Ascending aorta (tissue), 2 donors: ENCODE measurements at places on chromosomes 7 and 10. TPM values are rescaled to one million over a fixed set of nuclear protein-coding genes. Genes with fewer than 3 reads are reported as not detected.

Gene MBL2
- total RNA-seq = not detected

- no peaks in the 10 kb centered on the region for H3K4me1 ChIP-seq
- no peaks in the 10 kb centered on the region for H3K27me3 ChIP-seq
- no peak overlapping the region for H3K4me3 ChIP-seq
- no peak for DNase-seq
Measured at GRCh38 chr7:34752929-34753328, 94.9 kb downstream of the NPSR1 start.

DNA sequence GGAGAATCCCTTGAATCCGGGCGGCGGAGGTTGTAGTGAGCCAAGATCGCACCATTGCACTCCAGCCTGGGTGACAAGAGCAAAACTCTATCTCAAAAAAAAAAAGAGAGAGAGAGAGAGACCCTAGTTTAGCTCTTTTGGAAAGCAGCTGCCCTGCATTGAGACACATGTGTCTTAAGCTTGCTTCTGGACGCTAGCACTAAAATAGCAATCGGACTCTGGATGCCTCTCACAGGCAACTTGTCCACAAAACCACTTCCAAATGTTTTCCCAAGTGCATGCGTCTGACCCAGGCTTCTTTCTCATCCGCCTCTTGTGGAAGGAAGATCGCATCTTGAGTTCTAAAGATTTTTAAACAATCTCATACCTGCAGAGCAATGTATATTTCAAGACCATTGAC lies 182.7 kb downstream of the CUX1 start:
- H3K27me3 ChIP-seq = no peaks in the 10 kb centered on the region
- no peak overlapping the region for H3K4me3 ChIP-seq
- H3K4me1 ChIP-seq = peaks cover 8% of the 10 kb centered on the region
- H3K36me3 ChIP-seq = no peaks in the 10 kb centered on the region

- no peak overlapping the region for H3K27ac ChIP-seq
- no peaks in the 10 kb centered on the region for H3K36me3 ChIP-seq
- H3K4me3 ChIP-seq = no peak overlapping the region
Measured at GRCh38 chr7:99305473-99306260, 20.0 kb upstream of the ARPC1A start.

DNA sequence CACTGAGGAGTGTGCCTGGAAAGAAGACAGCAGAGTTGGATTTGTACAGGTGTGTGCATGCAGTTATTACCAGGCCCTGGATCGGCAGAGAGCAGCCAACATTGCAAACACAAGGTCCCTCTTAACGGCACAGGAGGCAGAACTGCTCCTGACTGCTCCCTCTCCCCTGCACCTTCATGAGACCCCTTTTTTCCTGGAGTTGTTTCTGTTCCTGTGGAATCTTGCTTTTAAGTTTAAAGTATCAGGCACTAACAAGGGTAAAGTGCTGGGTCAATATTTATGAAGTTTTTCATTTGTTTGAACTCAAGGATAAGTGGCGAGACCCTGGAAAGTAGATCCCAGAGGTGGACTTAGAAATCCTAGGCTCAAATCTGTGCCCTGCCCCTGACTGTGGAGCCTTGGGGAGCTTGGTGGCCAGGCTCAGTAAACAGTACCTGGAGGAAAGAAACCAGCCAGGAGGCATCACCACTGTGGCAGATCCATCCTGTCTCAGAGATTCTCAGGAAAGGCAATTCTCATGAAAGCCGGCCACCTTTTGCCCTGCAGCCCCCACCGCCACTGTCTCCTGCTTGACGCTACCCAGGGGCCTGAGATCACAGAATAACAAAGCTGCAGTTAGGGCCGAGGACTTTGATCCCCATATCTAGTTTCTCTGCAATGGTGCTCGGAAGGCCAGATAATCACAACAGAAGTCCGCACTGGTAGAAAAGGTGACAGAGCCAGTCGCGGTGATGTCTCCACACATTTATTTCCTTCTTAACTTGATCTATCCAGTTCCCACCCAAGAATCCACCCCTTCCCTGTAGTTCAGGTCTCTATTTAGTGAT lies 36.7 kb downstream of the DDC start:
- no peak for DNase-seq
- no peaks in the 10 kb centered on the region for H3K4me1 ChIP-seq
- no peaks in the 10 kb centered on the region for H3K27me3 ChIP-seq
- H3K4me3 ChIP-seq = no peak overlapping the region

DNA sequence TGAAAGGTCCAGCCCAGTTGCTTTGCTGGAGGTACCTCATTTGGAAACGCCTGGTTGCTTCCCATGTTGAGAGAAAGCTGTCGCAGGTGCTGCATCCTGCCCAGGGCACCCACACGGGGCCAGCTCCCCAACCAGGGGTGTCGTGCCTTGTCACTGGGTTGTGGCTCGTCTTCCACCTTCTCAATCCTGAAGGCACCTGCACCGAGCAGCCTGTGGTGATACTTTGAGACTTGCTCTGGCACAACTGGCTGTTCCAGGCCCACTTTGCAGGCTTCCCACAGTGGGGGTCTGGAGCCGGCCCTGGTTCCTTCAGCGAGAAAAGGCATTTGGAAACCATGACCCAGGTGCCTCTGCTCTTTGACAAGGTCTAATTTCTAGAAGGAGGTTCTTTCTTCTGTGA lies 197.3 kb upstream of the PPP2R2D start:
- no peaks in the 10 kb centered on the region for H3K27me3 ChIP-seq
- no peaks in the 10 kb centered on the region for H3K4me1 ChIP-seq
- H3K36me3 ChIP-seq = no peaks in the 10 kb centered on the region
- no peak overlapping the region for H3K27ac ChIP-seq

DNA sequence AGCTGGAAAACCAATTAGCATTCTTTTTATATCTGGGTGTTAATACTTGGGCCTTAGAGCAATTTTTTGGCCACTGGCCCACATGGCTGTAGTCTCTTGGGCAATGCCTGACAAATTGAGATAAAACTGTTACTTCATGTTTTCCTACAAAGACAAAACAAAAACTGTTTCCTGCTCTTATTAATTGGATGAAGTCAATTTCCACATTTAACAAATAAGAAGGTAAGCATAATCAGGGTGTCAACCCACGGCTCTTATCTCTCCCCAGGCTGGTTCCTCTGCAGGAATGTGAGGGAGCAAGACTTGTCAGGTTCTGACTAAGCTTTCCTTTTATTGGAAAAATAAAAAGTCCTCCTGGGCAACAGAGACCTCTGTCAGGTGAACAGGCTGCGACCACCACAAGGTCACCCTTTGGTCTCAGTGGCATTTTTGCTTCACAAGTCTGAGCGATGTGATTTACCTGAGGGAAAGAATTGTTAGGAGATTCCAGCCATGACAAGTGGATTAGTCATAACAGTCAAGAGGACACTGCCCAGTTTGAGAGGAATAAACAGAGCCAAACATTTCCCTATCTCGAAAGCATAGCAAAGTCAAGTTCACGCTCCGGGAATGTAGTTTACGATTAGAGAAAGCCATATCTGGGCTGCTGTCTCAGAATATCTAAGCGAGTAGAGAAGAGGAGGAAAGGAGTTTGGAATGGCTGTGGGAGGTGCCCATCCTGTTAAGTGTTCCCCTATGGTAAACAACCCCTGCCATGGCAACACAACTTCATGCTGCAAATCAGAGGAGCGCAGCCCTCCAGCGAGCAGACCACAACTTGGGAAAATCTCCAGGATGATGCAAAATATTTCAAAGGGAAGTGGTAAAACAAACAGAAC lies 144.4 kb downstream of the TES start:
- peak overlapping the region; percentile 53 for H3K4me3 ChIP-seq
- peaks cover 5% of the 10 kb centered on the region for H3K4me1 ChIP-seq
- no peak for DNase-seq

- no peak overlapping the region for H3K27ac ChIP-seq
- no peaks in the 10 kb centered on the region for H3K4me1 ChIP-seq
- no peak overlapping the region for H3K4me3 ChIP-seq
- no peak for DNase-seq
- H3K36me3 ChIP-seq = no peaks in the 10 kb centered on the region
Measured at GRCh38 chr10:129775681-129776080, 188.4 kb downstream of the EBF3 start.

Gene GIMAP8
- 28.3 TPM for total RNA-seq

- H3K4me1 ChIP-seq = no peaks in the 10 kb centered on the region
- H3K27ac ChIP-seq = no peak overlapping the region
- no peak overlapping the region for H3K4me3 ChIP-seq
- no peak for DNase-seq
- peaks cover 8% of the 10 kb centered on the region for H3K36me3 ChIP-seq
- H3K27me3 ChIP-seq = no peaks in the 10 kb centered on the region
Measured at GRCh38 chr7:96033009-96033598, 260.8 kb downstream of the DYNC1I1 start.

DNA sequence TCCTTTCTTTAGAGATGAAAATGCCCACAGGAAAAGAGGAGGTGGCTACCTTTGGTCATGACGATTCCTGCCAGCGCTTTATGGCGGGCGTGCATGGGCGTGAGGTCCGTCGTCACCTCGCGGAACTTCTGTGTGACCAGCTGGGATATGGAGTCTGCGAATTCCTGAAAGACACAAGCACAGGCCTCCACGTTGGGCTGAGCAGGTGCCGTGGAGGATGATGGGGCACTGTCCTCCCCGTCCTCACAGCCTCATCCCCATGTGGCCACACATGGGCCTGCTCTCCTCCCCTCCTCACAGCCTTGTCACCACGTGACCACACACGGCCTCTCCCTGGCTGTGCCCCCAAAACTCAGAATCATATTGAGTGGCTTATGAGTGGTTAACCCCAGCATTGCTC lies 214.7 kb downstream of the WDR37 start:
- H3K27ac ChIP-seq = no peak overlapping the region
- no peaks in the 10 kb centered on the region for H3K27me3 ChIP-seq
- DNase-seq = no peak

DNA sequence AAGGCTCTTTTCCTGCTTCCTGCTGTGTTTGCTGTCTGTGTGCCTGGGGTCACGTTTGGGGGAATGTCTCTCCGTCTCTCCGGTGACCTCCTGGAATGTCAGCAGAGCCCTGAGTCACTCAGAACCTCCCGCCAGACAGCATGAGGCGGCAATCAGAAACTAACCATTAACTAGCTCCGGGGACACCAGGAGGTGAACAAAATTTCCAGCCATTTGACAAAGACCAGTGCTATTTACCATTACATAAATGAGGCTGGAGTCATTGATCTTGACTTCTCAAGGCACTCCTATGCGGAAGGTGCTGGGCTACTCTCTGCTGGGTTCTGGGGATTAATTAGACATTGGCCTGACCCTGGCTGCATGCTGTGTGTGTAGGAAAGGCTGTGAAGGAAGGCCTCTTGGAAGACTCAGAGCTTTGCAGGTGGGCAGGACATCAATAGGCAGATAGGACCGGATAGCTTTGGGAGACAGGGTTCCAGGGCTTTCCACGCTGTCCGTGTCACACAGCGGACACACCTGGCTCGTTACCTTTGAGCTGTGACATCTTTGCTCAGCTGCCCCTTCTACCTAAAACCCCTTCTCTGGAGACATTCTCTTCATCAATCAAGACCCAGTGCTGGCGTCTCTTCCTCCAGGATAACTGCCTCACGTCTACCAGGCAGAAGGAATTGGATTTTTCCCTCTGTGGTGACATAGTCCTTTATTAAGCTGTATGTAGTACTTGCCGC lies 77.0 kb downstream of the PFKFB3 start:
- no peaks in the 10 kb centered on the region for H3K27me3 ChIP-seq
- no peaks in the 10 kb centered on the region for H3K36me3 ChIP-seq
- no peak for DNase-seq
- no peak overlapping the region for H3K4me3 ChIP-seq

GRCh38 chr10:35223016-35223415 lies 96.4 kb downstream of the CREM start:
- no peak overlapping the region for H3K4me3 ChIP-seq
- H3K4me1 ChIP-seq = no peaks in the 10 kb centered on the region
- H3K36me3 ChIP-seq = no peaks in the 10 kb centered on the region
- DNase-seq = no peak
- no peaks in the 10 kb centered on the region for H3K27me3 ChIP-seq
- no peak overlapping the region for H3K27ac ChIP-seq

- peaks cover 21% of the 10 kb centered on the region for H3K36me3 ChIP-seq
- H3K4me3 ChIP-seq = no peak overlapping the region
- no peak overlapping the region for H3K27ac ChIP-seq
Measured at GRCh38 chr10:69172241-69172982, 7.6 kb upstream of the SUPV3L1 start.

Gene LRRC61
- total RNA-seq = 14.7 TPM

Gene DYNC1I1
- 13.2 TPM for total RNA-seq

Gene PAPOLB
- not detected for total RNA-seq
